ENCODE measurements at places on chromosomes 3 and 15.

GRCh38 chr3:150161011-150161410 lies 190.3 kb upstream of the PFN2 start:
- DNase-seq = no peak

- DNase-seq = no peak
Observed at GRCh38 chr3:184315543-184315867, 1.1 kb downstream of the EIF4G1 start.

DNA sequence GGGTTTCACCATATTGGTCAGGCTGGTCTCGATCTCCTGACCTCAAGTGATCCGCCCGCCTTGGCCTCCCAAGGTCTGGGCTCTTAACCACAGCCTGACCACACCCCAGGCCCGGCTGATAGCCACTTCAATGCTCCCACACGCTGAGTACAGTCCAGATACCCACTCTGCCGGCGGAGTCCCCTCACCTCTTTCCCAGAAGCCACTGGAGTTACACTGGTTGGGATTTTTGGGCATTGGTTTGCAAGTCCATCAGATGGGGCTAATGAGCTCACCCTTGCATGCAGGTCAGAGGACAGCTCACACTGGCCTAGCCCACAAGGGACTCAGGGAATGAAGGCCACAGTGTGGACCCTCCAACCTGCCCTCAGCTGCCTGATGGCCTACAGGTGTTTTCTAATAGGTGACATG lies 60.1 kb downstream of the IQSEC1 start:
- DNase-seq = no peak

- DNase-seq = no peak
Observed at GRCh38 chr3:31661286-31661685, 128.6 kb downstream of the STT3B start.

DNA sequence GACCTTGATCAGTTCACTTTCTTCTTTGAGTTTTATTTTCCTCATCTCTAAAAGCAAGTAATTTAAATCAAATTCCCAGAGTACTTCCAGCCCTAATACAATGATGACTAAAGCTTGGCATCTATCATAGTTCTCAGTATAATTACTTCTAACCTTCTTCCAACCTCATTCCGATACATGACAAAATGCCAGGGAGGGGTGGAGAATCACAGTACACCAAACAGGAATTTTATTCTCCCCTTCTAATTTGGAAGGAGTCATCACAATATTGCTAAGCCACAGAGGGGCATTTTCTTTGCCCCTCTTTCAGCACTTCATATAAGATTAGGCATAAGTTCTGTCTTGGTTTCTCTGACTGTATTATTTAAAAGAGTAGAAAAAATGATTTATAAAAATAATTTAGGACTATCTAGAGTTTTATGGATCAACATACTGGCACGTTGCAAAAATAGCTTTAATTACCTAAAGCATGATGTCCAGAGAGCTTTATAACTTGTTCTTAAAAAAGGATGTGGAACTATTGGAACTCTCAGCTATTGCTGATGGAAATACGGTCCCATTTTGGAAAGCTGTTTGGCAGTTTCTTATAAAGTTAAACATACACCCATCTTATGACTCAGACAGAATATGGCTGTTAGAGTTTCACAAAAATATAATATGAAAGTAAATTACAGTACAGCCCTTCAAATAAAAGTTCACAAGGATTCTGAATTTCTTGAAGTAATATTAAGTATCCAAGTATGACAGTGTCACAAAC lies 86.9 kb upstream of the UBE2E2 start:
- no peak for DNase-seq

DNA sequence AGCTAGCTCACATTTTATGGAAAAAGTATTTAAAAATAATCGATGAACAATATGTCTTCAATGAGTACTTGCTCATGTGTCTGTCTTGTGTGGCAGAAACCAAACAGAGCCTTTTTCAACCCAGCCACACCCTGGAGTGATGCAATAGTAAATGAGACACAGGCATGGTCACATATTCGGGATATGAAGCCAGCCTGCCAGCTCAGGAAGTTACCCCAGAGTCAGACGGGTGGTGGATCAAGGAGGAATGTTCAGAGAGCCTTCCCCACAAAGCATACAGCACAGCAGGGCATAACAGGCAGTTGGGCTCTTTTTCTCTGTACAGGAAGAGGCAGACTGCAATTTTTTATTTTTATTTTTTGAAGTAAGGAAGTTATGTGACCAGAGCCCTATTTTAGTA lies 27.3 kb downstream of the LARP6 start:
- DNase-seq = no peak

- DNase-seq = no peak
Observed at GRCh38 chr15:94105760-94106159, 125.6 kb upstream of the MCTP2 start.

- no peak for DNase-seq
Observed at GRCh38 chr3:110886222-110886893, 185.3 kb upstream of the NECTIN3 start.

DNA sequence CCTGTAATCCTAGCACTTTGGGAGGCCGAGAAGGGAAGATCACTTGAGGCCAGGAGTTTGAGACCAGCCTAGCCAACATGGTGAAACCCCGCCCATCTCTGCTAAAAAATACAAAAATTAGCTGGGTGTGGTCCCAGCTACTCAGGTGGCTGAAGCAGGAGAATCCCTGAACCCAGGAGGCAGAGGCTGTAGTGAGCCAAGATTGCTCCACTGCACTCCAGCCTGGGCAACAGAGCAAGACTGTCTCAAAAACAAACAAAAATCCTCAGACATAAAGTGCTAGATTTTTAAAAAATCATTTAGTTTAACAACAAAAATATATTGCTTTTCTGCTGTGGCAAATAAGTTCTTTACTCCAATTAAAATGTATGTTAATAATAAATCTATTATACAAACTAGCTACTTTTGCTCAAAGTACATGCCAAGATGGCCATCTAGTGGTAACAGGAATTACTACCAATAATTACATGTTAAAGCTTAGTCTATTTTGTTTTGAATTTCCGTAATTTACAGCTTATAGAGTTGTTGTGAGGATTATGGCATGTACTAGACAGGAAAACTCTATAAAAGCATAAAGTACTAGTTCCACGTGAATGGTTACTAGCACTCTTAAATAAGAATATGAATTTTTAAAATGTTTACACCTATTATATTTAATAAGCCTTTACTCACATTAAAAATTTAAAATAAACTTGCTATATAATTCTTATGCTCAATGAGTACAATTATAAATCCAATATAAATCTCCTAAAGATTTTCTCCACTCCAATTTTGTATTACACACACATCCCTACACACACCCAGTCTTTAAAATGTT lies 39.0 kb downstream of the GABPB1 start:
- no peak for DNase-seq
